ENCODE measurements at places on chromosomes 1 and 21.

GRCh38 chr1:112767646-112768045, 52.5 kb upstream of the PPM1J start:
- no peak for DNase-seq

DNA sequence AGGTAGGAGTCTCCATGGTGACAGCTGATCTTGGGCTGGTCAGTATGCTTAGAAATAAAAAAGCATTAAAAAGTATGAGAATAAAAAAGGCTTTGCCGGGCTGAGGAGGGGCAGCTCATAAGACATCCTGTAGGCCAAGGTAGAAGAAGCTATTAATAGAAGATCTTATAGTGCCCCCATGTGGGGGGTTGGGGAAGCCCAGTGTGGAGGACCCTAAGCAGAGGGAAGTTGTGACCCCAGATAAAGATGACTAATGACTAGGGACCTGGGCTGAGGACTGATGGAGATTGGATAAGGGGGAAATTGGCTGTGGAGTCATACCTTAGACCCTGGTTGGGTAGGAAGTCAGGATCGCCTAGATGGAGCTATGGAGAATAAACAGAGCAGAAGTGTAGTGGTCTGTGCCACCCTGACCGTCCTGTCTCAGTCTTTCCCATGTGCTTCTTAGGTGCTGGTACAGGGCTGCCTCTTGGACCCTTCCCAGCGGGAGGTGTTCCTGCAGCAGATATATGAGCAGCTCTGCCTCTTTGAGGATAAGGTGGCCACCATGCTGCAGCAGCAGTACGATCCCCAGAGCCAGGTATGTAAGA, 25.0 kb downstream of the SZT2 start:
- no peak for DNase-seq

DNA sequence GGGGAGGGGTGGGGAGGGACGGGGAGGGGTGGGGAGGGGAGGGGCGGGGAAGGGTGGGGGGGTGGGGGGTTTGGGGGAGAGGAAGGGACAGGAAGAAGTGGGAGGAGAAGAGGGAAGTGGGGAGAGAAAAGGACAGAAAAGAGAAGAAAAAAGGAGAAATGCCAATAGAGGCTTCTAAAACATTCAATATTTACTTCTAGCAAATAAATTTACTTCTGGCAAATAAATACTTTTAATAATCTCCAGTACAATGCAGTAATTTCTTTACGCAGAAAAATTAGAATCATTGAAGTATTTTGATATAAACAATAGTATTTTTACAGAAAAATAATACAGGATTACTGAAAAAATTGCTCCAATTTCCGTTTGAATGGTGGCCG, 9.4 kb upstream of the GPR161 start:
- DNase-seq: no peak

DNA sequence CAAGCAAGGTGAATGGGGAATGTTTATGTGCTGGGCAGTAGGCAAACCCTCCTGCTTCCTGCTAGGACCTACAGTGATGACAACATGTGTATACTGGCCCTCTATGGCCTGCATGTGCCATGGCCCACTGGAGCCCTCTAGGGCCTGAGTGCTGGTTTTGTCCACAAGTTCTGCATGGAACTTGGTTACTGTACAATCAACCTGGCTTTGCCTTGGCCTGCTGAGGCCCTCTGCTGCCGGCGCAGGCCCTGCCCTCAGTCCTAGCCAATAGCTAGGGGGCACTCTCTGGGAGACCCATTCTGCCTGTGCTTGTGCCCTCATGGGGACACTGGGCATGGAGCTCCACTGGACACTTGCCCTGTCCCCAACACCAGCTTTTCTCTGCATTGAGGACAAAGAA, 138.6 kb upstream of the NGF start:
- DNase-seq: no peak

DNA sequence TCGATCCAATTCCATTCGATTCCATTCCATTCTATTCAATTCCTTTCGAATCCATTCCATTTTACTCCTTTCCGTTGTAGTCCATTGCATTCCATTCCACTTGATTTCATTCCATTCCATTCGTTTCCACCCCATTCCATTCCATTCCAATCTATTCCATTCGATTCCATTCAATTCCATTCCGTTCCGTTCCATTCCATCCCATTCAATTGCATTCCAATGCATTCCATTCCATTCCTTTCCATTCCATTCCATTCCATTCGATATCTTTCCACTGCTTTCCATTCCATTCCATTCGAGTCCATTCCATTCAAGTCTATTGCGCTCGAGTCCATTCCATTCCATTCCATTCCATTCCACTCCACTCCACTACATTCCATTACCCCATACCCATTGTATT, 2568.7 kb upstream of the TPTE start:
- DNase-seq: no peak

GRCh38 chr1:221839782-221840395, 98.0 kb upstream of the DUSP10 start:
- DNase-seq: no peak

- no peak for DNase-seq
Measured at GRCh38 chr1:235113183-235113917, 15.3 kb downstream of the TOMM20 start.

DNA sequence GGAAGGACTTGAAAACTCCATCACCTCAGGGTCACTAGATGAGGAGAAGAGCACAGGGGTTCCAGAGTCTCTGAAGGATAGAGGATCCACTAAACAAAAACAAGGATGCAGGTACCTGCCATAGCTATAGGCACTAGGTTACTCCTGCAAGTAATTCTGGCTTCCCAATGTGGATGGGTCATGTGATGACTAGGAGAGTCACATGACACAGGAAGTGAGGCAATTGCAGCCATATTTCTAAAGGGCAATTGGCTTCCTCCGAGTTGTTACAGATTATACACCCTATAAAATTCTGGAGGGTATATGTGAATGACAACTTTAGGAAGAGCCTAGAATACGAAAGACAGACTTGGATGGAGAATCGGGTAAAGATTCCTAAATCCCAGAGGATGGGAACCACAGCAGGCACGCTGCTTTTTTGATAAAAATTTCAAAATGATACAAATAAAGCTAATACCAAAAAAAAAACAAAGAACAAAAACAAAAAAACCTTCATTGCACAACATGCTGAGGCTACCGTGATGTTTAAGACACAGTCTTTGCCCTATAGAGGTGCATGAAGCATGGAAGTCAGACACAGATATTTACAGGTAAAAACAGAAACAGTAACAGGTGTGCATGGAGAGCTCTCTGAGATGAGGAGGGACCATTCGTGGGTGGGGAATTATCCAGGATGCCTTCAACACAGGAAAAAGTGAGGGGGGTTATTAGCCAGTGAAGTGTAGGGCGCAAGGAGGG, 10.5 kb downstream of the MTX1 start:
- DNase-seq: peak; percentile 88

- no peak for DNase-seq
Measured at GRCh38 chr1:228887101-228887500, 151.8 kb downstream of the RHOU start.

- no peak for DNase-seq
Measured at GRCh38 chr1:5720936-5721335, 271.3 kb downstream of the NPHP4 start.

DNA sequence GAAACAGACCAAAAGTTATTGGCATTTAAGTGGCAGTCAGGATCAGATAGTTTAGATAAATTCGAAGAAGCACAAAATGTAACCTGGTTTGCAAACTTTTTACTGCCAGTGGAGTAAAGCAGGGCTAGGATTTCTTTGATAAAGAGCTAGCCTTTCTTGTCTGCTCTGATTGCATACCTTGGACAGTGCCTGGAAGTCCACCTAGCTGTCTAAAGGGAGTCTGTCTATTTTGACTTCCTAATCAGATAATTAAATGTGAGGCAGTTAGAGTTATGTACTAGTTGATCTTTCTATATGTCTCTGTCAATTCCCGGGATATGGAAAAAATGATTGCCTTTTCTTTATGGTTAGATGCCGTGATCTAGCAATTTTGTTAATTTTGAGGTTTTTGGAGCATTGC, 4.1 kb downstream of the GPSM2 start:
- no peak for DNase-seq

Data from SHP77 (cell line).